ENCODE measurements at places on chromosomes 12 and 14.

- no peak for DNase-seq
These were observed 29.9 kb downstream of the PUS7L start for GRCh38 chr12:43728698-43729097.

DNA sequence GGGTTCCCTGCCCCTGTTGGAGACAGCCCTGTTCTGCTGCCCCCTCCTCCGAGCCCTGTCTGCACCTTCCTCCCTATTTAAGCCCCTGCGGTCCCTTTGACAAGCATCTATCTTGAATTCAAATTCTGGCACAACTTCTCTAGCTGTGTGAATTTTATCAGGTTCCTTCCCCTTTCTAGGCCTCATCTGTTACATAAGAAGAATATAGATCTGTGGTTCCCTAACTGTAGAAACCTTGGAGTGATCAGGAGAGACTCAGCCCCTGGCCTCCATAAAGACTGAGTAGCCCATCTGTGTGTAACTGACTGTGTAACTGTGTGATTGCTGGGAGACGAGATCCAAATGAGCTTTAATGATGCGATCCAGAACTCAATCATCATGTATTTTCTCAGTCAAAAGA, 13.0 kb upstream of the RACGAP1 start:
- DNase-seq, result no peak

- no peak for DNase-seq
These were observed 164.9 kb downstream of the ETV6 start for GRCh38 chr12:11814374-11814773.

DNA sequence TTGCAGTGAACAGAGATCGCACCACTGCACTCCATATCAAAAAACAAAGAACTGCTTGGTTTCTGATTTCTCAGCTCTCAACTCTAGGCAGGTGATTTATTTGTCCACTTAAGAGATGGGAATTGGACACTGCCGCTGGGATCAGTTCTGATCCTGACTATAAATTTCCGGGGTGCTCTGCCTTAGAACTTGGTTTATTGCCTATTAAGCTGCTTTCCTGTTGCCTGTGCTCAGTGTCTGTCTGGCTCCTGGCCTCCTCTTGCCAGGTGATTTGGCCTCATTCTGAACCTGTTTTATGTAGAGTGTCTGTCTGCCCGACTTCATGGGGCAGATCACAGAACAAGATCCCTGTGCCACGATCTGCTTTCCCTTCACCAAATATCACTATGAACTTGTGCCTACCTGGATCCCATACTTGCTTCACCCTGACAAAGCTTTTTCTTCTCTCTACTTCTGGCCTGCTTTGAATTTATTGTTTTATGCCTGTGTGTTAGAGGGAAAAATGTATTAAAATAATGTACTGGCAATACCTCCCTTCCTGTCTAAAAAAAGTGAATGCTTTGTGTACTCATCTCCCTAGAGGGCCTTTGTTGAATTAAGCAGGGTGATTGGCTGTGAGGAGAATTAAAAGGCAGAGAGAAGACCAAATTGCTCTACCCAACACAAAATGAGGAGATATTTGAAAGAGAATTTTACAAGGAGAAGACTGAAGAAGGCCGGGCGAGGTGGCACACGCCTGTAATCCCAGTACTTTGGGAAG, 27.6 kb downstream of the CDKN1B start:
- no peak for DNase-seq

DNA sequence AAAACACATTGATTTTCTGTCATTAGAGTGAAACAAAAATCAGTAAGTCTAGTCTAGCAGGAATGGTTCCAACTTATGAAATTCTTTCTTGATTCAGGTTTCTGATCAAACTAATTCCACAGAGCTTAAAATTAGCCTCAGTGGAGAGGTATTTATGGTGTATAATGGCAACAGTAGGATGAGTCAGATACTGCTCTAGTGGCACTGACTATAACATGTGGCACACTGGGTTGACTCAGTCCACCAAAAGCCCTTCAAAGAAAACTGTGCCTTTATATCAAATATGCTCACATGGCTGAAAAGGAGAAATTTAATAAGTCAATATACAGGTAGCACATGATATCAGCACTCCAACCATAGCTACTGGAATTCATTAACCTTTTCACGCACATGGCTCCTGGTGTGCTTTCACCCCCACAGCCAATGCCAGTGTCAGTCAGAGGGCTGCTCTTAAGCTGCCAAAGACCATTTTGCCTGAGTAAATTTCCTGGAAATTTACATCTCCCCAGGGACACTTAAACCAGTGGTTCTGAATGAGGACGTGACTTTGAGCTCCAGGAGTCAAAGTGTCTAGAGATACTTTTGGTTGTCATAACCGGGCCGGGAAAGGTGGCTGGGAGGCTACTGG, 21.7 kb upstream of the CATSPERB start:
- no peak for DNase-seq

DNA sequence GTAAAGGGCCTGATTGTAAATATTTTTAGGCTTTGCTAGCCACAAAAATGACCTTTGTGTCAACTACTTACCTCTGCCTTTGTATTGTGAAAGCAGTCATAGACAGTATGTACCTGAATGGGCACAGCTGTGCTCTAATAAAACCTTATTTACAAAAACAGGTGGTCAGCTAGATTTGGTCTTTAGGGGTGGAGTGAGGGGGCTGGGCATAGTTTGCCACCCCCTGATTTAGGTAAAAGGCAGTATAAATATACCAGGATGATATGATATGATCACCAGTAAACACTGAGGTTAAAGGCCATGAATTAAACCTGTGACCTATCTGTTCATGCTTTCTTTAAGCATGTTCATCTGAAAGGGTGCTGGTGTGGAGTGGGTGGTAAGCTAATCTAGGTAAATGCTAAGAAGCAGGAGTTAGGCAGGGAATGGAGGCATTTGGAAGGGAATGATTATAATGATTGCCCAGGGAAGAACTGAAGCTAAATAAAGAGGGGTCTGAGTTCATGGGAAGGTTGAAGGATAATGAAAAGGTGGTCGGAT, 77.1 kb upstream of the BCAT1 start:
- DNase-seq, result no peak

Data from NCI-H524 (cell line).